ENCODE measurements at places on chromosomes 11 and 22.

DNA sequence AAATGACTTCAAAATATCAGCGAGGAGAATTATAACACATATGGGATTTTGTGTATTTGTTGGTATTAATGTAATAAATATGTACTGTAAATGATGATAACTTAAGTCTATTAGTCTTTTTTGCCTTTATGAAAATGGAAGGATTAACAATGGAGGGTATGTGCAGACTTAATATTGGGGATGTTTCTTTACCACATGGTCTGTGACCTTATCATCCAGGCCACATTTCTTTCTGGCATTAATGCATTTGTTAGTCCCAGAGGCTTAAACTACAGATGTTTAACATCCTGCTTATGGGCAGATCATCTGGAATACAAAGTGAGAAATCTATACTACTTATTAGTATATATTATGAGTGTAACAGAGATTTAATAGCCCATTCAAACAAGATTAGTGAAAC, 64.6 kb downstream of the SOX6 start:
- no peak for DNase-seq

GRCh38 chr11:93849751-93850593, 446 bp downstream of the VSTM5 start:
- DNase-seq = no peak

GRCh38 chr22:17369439-17370025, at the start of gene CECR2:
Gene CECR2, plus strand, starts transcription at chr22:17369460. Its CDS starts 324 bp downstream, at chr22:17369784.
- DNase-seq = peak; percentile 36

- DNase-seq = no peak
Measured at GRCh38 chr11:44972746-44973435, 22.2 kb upstream of the TP53I11 start.

DNA sequence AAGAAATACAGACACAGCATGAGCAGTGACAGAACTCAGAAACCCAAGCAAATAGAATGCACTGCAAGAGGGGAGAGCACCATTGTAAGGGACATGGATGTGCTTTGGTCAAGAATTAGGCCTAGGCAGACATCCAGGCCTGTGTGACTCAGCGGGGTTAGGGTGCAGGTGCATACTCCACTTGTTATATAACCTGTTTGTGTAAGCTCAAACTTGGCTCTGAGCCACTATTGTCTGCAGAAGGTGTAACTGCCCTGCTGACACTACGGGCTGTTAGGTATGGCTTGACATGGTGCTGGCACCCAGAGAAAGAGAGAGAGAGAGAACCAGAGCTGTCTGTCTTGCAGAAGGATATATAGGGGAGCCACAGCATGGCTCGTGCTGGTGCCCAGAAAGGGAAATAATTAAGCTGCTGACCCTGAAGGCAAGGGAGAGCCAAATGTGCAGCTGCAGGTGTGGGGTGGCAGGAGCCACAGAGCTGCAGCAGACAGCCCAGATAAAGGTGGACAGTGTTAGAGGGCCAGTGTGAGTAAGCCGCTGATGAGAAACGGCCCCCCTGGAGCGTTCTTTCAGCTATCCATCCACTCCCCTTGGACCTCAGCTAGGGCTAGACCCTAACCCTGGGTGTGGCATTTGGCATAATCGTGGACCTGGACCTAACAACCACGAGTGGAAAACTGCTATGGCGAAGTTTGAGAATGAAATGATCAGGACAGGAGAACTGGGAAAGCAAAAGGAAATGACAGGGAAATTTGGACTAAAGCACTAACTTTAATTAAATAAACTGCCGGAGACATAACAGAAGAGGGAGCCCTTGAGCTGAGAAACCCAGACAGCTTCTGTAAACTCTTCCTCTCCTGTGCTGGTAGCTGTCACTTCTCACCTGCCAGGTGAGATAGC, 253.0 kb upstream of the CCDC179 start:
- no peak for DNase-seq

DNA sequence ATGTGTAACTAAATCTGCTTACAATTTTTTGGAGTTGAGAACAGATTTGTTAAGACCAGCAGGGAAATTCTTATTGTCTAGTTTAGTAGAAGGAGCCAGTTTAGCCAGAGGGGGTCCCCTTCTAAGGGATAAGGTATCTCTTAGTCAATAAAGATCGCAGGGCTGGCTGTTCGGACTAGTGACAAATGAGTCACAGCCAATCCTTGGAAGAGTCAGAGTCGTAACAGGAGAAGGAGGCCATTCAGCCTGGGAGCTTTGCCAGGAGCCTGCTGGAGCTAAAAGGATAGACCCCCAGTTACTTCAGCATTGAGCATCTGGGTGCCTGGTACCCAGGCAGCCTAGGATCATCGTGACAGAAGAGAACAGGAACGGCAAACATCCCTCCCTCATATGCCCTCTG, 191.6 kb upstream of the ARHGAP20 start:
- no peak for DNase-seq

All from inflammatory macrophage treated with lipopolysaccharide for 4 hours (primary cell).